ENCODE measurements at places on chromosomes 16 and 17.

DNA sequence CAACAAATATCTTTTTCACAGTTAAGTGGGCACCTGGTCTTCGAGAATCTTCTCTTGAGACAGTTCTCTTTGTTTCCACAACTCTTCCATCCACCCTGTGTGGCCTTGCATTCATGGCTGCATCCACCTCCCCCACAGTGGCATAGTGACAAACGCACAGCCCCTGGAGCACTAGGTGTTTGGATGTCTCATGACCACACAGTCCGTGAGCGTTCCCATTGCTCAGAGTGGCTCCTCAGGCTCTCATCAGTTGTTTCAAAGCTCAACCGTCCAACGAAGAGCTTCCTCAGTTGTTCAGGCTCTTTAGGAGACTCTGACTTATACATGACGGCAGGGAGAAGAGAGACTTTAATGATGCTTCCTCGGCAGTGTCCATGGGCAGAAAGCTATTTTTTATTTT is 191.6 kb downstream of the CDRT15L2 start:
- DNase-seq = no peak

GRCh38 chr16:30546115-30546514 is 11.5 kb upstream of the ZNF747 start:
- no peak for DNase-seq

GRCh38 chr17:5444209-5444608 is 5.3 kb upstream of the C1QBP start:
- DNase-seq = no peak

DNA sequence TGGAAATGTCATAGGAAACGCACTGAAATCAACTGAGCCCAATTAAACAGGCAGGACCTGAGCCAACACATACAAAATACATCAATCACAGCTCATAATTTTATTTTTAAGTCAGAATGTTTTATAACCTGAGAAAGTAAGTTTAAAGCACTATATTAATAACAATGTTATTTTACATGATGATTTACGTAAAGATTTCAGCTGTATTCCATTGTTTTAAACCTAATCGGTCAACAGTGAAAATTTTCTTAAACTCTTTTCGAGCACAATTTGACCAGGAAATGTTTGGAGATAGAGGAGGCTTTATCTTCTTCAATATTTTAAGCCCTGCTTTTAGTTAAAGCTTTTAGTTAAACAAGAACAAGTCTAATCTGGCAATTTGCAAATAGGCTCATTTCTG is 201.8 kb upstream of the TOX3 start:
- no peak for DNase-seq

GRCh38 chr17:19714542-19715411 is 1.6 kb downstream of the SLC47A2 start:
- no peak for DNase-seq

- DNase-seq = peak; percentile 80
These were observed 21.8 kb downstream of the KATNB1 start for GRCh38 chr16:57757326-57757786.

- DNase-seq = no peak
These were observed 43.1 kb downstream of the HLF start for GRCh38 chr17:55307879-55308278.

DNA sequence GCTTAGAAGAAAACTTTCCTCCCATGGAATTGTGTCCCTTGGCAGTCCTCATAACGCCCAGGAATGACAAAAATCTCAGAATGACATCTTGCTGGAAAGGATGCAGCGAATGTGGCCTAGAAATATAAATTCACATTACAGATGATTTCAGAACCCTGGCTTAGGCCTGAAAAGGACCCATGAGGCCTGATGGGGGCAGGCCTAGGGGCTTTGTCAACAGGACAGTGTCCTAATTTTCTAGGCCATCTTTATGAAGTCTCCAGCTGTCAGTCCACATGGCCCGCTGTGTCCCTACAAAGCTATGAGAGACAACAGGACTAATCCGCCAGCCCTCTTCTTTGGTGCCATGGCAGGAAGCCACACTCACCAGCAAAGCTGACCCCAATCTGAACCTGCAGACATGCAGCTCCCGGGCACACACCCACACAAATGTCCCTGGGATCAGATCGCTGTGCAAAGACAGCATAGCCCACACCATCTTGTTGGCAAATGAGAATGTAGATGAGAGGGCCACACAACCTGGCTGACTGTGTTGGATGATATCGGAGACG is 40.4 kb upstream of the DNAH17 start:
- DNase-seq = no peak

DNA sequence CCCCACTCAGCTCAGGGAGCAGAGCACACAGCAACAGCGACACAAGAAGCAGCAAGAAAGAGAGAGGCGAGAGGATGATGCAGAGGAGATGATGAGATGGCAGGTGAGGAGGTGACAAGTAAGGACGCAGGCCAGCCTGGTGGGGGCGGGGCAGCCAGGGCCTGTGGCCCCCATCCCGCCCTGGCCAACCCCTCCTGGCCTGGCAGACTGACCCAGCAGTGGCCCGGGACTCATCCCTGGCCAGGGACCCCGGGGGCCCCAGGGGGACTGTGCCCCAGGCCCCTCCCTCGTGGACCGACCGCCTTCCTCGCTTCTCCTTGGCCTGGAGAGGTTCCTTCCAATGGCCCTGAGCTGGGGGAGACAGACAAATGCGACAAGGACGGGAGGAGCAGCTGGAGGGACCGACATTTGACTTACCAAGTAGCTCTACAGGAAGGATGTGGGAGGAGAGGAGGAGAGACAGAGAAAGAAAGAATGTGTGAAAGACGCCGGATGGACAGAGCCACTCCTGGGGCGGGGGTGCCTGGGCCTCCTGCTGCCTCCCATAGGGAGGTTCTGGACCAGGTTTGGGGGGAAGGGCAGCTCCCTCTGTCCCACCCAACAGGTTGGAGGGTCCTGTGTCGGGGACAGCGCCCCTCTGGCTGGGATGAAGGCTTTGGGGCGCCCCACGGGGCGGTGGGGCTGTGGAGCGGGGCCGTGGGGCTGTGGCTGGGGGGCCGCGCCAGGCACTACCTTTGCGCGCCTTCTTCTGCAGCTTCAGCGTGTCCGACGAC is 6.8 kb downstream of the MTSS2 start:
- no peak for DNase-seq

- no peak for DNase-seq
These were observed 16.0 kb upstream of the CCL18 start for GRCh38 chr17:36048066-36048465.

GRCh38 chr17:15981208-15981607 is 18.3 kb downstream of the ZSWIM7 start:
- DNase-seq = no peak

DNA sequence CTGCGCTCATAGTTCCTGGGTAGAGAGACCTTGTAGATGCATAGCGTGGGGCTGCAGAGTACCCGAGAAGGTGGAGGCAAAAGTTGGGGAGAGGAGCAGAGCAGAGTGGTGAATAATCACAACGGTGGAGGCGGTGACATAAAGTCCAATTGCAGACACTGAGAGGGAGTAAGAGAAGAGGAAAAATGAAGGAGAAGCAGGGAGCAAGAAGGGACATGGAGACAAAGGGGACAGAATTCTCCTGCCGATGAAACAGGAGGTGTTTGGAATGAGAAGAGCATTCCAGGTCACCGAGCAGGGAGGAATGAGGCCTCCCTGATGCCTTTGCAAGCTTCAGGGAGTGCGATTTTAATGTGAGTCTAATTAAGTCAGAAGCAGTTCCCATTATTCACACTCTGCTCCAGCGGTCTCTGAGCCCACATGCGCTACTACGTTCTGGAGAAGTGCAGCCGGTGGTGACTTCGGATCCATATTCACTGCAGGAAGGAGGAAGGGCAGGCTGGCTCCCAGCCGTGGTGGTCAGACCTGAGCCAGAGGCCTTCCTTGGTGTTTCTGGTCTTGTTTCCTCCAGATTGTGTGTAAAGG is 108.0 kb upstream of the DNAH9 start:
- DNase-seq = no peak

DNA sequence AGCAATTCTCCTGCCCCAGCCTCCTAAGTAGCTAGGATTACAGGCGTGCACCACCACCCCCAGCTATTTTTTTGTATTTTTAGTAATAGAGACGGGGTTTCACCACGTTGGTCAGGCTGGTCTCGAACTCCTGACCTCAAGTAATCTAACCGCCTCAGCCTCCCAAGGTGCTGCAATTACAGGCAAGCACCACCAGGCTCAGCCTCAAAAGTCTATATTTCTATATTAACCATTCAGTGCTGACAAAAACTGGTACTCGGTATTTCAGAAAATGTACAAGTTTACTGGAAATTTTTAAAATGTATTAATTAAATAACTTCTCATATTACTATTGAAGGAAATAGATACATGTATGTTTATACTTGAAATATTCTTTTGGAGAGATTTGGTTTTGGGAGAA is 1.4 kb upstream of the HEXD start:
- DNase-seq = no peak

DNA sequence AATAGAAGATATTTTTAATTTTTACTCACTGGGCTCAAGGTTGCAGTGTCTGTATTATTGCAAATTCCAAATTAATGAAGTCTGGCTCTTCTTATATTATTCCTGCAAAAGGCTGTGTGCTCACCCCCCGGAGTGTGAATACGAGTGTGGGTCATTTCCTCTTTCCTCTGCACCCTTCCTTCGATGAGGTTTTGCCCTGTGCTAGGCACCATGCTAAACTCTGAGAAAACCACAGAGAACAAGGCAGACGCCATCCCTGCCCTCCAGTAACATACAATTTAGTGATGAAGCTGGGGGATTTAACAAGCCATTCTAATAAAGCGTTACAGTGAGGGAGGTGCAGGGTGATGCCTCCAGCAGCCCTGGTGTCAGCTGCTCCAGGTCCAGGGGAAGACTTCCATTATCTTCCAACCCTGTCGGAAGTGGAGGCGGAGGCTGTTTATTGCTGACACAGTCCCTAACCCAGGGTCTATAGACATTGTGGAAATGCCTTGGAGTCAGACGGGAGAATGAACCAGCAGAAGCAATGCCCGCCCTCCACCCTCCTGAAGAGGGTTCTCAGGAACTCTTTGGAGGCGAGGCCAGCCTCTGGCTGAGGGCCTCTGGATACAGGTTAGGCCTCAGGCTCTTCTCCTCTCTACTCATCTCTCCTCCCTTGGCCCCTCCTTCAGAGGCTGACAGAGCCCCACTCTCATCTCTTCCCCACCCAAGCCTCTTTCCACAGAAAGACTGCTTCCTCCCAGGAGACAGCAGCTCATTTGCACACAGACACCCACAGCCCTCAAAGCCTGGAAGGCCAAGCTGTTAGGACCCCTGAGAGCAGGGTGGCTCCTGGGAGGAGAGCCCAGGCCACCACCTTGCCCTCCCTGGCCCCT is 2.0 kb upstream of the ACE start:
- no peak for DNase-seq

DNA sequence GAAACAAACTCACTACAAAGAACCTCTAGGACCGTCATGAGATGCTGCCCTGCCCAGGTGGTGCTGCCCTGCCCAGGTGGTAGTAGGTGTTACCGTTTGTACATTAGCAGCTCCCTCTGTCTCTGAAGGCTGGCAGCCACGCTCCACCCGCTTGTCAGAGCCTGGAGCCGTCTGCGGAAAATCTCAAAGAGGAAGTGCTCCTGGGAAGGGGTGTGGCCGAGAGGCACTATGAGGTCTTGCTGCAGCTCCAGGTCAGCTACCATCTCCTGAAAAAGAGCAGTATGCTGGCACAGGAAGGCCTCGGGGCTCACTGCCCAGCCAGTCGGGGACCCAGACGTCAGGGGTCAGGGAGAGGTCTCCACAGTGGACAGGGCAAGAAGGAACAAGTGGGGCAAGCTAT is 28.3 kb downstream of the ZNF276 start:
- DNase-seq = no peak

GRCh38 chr17:78600181-78600721 is 23.1 kb upstream of the DNAH17 start:
- no peak for DNase-seq

DNA sequence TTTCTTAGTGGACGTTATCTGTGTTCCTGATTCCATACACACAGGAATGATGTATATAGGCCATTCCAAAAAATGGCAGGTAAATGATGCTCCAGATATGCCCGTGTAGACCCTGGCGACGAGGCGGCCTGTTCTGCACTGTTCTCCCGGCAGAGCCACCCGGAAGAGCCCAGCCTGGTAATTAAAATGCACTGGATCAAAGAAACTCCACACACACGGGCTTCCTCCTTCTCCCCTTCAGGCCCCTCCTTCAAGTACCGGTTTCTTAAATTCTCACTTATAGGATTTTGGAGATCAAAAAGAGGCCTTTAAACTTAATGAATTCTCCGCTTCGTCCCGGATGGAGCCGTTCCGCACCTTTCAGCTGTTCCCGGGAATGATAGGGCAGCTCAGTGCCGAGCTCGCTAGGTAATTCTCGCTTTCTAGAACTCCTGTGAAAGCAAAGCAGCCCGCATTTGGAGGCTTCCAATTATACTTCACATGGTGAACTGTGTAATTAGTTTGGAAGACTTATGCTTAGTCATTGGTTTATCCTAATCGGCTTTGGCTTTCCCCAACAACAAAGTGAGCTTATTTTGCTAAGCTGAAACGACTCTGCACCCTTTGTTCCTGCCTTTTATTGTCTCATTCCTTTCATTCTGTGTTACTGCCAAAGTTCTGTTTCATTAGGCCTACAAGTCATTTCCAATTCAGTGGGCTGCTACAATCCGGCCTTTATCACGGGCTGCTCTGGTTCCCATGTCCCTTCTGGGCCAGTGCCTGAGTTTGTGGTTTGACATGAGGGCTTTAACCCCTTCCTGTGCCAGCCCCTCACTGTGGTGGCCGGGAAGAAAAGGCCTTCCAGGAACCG is 150.0 kb downstream of the MSI2 start:
- DNase-seq = no peak

DNA sequence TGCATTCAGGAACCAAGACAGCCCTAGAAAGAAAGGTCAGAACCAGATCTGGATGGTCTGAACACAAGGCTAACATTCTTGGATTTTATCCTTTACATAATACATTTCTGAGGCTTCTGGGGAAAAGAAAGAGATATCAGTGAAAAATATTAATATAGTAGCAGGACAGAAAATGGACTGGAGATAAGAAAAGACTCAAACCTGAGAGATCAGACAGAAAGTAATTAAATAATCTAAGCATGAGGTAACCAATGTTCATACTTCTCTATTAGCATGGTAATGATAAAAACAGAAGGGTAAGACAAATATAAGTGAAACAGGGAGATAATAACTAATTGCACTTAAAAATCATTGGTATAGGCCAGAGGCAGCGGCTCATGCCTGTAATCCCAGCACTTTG is 5.5 kb downstream of the TRIM37 start:
- no peak for DNase-seq

GRCh38 chr17:6507535-6507934 is 48.8 kb downstream of the PITPNM3 start:
- DNase-seq = no peak

DNA sequence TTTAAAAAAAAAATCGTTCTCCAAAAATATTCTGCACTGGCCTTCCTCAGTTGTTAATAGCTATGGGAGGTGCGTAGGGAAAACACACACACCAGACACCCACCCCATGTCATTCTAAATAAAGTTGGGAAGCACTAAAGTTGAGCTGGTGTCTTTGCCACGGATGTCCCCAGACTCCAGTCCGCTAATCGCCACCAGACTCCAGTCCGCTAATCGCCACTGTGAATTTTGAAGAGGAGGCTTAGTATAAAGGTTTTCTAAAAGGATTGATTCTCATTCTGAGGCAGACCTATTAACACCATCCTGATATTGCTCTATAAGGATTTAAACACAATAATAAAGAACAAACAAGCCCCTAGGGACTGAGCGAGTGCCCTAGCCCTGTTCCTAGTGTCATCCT is 22.7 kb upstream of the CPSF4L start:
- no peak for DNase-seq

GRCh38 chr16:15576960-15577958 is 65.7 kb downstream of the MARF1 start:
- no peak for DNase-seq

- DNase-seq = no peak
These were observed 1.1 kb upstream of the NHLRC4 start for GRCh38 chr16:565419-566330.
